ENCODE measurements at places on chromosomes 16 and 17. TPM values are rescaled to one million over a fixed set of nuclear protein-coding genes. Genes with fewer than 3 reads are reported as not detected.

GRCh38 chr17:67156269-67157199 is 88.5 kb downstream of the HELZ start:
- DNase-seq: no peak

Gene KRT16
- polyA plus RNA-seq: 1.6 TPM

Gene ANKRD40CL
- not detected for polyA plus RNA-seq

DNA sequence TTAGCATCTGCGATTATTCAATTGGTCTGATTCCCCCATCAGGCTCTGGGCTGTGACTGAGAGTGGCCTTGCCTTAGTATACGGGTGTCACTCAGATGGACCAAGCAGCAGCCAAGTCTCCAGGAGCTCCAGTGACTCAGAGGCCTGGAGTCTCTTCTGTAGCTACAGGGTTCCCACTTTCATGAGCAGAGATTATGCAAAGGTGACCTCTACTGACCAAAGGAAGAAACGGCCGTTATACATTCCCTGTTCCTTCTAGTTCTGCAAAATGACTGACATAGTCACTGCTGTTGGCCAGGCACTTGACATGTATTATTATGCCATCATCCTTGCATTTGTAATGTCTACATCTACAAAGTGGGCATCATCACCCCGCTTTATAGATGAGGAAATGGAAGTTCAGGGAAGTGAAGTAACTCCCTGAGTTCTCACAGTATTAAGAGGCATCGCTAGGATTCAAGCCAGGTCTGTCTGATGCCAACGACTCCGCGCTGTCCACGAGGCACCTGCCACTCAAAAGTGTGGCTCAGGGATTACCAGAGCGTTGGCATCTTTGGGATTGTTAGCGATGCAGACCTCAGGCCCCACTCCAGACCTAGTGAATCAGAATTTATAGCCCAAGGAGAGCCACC is 23.3 kb downstream of the SLC38A7 start:
- DNase-seq: peak; percentile 46

- no peak for DNase-seq
Measured at GRCh38 chr17:74181341-74181740, 22.1 kb upstream of the RPL38 start.

Gene MRPS7
- polyA plus RNA-seq: 66.3 TPM

Gene QPRT
- 4.7 TPM for polyA plus RNA-seq

GRCh38 chr16:56836410-56837230 is 28.4 kb upstream of the SLC12A3 start:
- no peak for DNase-seq

Gene ACSM2A
- not detected for polyA plus RNA-seq

- DNase-seq: no peak
Measured at GRCh38 chr16:80719573-80719972, 84.8 kb downstream of the CDYL2 start.

- DNase-seq: no peak
Measured at GRCh38 chr16:49620158-49620868, 235.6 kb downstream of the ZNF423 start.

- no peak for DNase-seq
Measured at GRCh38 chr17:63022567-63022966, 56.5 kb downstream of the TANC2 start.

Gene SLC16A6
- polyA plus RNA-seq: 0.20 TPM

DNA sequence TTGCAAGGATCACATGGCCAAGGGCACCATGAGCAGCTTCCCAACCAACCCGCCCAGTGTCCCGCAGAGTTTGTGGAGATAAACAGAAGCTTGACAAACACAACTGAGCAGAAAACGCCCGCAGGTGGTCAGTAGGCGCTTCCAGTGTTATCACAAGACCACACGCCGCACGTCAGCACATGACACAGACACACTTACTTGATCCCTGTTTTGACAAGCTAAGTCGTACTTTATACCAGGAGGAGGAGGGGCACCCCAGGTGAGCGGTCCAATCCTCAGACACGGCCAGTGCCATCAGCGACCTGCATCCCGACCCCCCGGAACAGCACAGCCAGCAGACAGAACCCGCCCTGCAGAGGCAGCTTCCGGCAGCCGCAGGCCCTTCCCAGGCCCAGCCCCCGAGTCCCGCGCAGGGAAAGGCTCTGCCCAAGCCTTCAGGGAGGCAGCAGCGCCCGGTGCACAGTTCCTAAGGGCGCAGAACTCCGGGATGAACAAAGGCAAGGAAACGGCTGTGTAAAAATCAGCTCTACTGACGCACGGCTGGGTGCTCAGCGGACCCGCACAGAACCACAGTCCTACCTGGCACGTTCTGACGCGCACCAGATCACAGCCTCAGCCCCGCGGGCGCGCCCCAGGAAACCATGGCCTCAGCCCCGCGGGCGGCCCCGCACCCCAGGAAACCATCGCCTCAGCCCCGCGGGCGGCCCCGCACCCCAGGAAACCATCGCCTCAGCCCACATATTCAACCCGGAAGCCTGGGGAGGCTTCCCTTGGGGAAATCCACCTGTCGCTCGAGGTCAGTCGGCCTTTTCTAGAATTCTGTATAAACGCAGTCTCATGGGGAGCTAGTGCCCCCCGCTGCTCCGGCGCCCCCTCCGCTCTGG is 27.8 kb downstream of the AXIN1 start:
- DNase-seq: no peak

GRCh38 chr17:79424471-79425185 is 186.2 kb downstream of the RBFOX3 start:
- DNase-seq: no peak

DNA sequence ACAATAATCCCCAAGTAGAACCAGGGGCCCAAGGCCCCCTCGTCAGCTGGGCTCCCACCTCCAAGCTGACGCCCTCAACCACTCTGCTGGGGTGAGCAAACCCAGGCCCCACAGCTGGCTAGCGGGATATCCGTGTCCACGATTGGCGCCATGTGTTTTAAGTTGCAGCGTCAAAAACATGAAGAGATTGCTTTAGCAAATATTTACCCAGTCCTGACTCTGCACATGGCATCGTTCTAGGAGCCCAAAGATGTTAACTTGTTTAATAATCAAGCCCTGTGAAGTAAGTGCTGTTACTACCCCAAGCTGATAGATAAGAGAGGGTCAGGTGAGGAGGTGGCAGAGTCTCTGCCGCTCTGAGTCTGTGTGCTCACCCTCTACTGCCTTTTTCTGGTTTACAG is 344 bp upstream of the SEPTIN12 start:
- no peak for DNase-seq

- no peak for DNase-seq
Measured at GRCh38 chr16:78664811-78665772, 565.6 kb downstream of the WWOX start.

DNA sequence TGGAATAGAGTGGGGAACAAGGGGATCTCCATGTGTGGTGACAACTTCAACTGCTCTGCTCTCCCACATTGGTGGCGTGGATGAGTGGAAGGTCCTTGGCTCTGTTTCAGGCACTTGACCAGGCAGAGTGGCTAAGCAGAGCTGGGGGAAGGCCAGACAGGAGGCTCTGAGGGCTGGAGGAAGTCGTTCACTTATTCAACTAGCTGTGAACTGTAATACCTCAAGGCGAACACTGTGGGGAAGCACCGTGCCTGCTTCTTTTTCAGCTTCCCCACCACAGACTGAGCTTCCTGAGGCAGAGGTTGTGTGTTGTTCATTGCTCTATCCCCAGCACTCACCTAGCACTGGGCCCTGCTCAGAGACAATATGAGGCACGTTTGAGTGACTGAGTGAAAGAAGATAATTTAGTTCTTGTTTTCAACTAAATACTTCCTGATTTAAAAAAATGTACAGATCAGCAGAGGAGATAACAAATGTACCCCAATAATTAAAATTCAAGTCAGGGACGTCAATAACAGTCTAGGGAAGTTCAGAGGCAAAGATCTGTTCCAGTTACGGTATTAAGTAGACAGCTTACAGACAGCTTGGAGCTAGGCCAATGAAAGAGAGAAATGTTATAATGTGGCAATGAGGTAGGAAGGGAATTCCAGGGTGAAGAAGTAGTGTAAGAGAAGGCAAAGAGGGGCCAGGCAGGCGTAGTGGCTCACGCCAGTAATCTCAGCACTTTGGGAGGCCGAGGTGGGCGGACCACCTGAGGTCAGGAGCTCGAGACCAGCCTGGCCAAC is 34.7 kb downstream of the MYO18A start:
- DNase-seq: no peak

DNA sequence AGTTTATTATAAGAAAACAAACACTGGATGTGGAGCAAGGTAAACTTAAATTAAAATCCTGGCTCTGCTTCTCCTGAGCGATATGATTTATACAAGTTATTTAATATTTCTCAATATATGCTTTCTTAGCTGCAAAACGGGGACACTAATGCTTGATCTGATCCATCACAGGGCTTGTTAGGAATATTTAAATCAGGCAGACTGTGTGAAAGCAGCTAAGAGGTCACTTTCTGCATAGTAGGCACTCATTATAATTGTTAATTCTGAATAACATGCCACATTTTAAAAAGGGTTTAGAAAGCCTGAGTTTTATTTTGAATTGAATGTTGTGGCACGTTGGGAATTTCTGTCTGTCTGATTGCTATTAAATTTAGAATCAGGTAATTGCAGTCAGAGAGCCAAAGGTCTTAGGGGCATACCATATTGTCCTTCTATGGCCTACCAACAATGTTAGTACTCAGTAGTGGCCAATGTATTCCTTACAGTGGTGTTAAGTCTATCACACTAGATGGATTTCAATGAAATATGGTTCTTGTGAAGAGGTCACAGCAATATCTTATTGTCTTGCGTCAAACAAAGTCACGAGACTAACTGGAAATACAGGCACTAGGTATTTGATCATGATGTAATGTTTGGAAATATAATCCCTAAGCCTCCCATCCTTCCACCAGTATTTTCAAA is 890.0 kb upstream of the CDH8 start:
- DNase-seq: no peak

GRCh38 chr17:51085150-51085805 is 35.4 kb downstream of the SPAG9 start:
- no peak for DNase-seq

Gene HOXB6
- not detected for polyA plus RNA-seq

Gene HIC1
- polyA plus RNA-seq: 15.1 TPM

Gene SCIMP
- polyA plus RNA-seq: not detected

Gene CLEC3A
- polyA plus RNA-seq: not detected

DNA sequence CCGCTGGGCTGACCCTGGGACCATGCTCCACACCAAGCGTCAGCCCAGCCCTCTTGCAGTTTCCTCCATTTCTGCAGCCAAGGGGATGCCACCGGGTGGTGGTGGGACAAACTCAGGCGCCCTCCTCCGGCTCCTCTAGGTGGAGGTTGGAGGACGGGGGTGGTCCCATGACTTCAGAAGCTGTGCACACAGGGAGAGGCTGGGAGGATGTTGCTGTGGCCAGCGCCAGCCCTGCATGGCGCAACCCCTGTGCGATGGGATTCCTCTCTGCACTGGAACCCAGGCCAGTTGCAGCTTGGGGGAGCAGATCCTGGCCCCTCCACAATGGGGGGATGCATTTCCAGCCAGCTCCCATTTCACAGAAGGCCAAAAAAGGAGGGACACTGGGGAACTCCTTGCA is 246.5 kb downstream of the C16orf95 start:
- no peak for DNase-seq

GRCh38 chr17:58533616-58534188 is 19.3 kb upstream of the MTMR4 start:
- no peak for DNase-seq

GRCh38 chr16:55628306-55628968 is 27.4 kb upstream of the SLC6A2 start:
- DNase-seq: no peak

DNA sequence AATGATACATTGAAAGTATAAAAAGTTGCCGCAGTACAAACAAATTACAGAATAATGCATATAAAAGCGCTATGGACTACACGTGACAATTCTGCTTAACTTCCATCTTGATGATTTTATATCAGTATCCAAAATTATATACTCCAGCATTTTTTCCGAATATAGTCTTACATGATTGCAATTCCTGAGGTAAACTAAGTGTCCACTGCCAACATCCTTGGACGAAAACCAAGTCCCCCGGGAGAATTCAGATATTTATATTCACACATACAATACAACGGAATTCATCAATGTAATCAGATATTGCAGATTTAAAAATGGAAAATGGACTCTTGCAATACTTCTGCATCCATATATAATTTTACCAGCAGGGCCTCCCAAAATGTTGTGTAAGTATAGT is 8.9 kb upstream of the MYH11 start:
- no peak for DNase-seq

DNA sequence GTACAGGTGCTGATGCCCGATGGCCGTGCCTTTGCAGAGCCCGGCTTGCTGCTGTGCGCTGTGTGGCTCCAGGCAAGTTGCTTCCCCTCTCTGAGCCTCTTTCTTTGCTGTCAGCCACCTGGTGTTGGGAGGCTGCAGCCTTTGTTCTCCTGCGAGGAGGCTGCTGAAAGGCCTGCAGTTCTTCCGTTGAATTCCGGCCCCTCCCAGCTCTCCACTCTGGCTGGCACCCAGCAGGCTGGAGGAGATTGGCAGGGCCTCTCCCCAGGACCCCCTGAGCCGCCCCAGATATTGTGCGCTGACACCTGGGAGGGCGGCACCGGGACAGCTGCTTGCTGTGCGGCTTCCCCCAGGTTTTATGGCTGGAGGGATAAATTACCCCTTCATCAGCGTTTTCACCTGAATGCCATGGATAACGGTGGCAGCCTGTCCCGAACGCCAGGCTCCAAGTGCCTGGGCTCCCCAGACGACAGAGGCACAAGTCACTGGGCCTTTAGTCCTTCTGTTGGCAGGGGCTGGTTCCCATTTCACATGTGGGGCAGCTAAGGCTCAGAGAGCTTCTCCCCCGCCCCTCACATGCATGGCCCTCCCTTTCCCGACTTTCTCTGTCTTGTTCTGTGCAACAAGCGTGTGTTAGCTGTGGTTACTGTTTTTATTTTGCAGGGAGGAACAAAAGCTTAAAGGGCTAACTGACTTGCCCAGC is 35.1 kb upstream of the GSE1 start:
- DNase-seq: no peak

Gene LLGL1
- 38.9 TPM for polyA plus RNA-seq

Gene LRRC37A
- polyA plus RNA-seq: 3.0 TPM

- no peak for DNase-seq
Measured at GRCh38 chr17:77677630-77678029, 280.9 kb upstream of the TNRC6C start.

GRCh38 chr17:65061646-65062045 is 5.1 kb upstream of the GNA13 start:
- DNase-seq: no peak

GRCh38 chr16:24845726-24846547 is at the start of gene SLC5A11:
Gene SLC5A11, plus strand, starts transcription at chr16:24845963. Its CDS starts 12,681 bp downstream, at chr16:24858644.
- no peak for DNase-seq

- no peak for DNase-seq
Measured at GRCh38 chr16:74046524-74046923, 250.1 kb upstream of the PSMD7 start.

Gene CRYM
- polyA plus RNA-seq: not detected

DNA sequence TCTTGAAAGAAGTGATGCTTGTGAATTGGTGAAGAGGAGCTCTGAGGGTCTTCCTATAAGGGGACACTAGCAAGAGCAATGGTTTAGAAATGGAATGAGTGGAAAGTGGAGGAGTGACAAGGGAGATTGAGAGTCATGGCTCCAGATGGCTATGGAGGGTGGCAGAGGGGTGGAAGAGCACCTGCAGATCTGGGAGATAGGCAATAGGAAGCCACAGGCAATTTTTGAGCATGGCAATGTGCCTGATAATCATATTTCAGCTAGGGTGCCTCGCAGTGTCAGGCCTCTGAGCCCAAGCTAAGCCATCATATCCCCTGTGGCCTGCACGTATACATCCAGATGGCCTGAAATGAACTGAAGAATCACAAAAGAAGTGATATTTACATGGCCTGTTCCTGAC is 21.5 kb downstream of the RGS9 start:
- no peak for DNase-seq

Gene PTX4
- not detected for polyA plus RNA-seq

Measured in BJ (cell line).